ENCODE measurements at places on chromosomes 3 and 15.

- no peak for DNase-seq
Measured at GRCh38 chr15:75348034-75348561, 1.3 kb downstream of the NEIL1 start.

DNA sequence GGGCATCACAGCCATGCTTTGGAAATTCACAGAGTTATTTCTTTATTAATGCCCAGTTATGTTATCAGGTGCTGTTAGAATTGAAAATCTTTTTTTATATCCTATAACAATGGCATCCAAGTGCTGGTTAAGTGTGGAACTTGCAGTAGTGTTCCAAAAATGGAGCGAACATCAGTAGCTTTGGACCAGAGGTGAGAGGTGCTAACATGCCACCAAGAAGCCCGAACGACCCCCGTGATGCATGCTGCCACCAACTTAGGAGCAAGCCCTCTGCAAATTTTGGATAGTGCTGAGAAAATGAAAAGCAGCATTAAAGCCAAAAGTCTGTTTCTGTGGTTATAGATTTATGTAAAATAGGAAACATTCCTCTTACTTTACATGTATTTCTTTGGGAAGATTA is 24.8 kb downstream of the RBP1 start:
- no peak for DNase-seq

DNA sequence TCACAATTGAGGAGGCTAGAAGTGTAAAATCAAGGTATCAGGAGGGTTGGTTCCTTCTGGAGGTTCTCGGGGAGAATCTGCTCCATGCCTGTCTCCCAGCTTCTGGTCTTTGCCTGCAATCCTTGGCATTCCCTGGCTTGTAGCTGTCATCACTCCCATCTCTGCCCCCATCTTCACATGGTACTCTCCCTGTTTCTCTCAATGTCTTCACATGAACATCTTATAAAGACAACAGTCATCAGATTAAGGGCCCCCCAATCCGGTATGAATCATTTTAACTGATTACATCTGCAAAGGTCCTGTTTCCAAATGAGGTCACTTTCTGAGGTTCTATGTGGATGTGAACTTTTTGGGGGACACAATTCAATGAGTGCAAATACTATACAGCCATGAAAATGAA is 113.0 kb upstream of the GALNT15 start:
- DNase-seq, result no peak

DNA sequence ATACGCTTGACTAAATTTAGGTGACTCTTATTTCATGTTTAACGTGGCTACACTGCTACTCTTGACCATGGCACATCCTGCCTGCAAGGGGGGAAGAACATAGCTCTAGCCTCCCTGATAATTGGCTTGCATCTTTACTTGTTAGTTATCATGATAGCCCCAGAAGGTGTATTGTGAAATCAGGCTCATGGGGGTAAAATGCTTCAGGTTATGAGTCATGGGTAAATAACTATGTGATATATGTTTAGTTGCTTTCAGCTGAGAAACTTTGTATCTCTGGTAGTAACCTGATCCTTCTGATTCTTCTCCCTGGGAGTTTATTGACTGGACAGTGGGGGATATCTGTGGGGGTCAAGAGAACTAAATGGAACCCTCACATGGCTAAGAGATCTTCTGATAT is 660.8 kb upstream of the UBE2E2 start:
- DNase-seq, result no peak

DNA sequence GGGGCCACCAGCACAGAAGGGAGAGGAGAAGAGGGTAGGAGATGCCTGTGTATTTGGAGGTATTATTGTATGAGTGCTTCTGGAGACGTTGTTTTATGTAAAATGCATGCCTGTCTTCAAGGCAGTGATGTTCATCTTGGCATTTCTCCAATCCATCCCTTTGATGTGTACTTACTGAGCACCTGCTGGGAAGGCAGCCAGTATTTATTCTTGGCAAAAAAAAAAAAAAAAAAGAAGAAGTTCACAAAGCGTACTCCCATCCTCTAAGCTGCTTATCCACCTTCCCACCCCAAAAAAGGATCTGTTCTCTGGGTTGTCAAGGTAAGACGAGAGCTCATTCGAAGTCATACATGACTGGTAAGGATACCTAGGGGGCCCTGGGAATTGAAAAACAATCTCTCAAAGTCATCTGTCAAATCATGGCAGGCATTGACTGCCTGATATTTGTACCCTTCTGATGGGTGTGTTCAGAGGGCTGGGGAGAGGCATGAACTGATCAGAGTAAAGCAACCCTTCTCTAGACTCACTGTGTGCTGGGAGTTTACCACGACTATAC is 30.0 kb upstream of the SLC6A1 start:
- no peak for DNase-seq

DNA sequence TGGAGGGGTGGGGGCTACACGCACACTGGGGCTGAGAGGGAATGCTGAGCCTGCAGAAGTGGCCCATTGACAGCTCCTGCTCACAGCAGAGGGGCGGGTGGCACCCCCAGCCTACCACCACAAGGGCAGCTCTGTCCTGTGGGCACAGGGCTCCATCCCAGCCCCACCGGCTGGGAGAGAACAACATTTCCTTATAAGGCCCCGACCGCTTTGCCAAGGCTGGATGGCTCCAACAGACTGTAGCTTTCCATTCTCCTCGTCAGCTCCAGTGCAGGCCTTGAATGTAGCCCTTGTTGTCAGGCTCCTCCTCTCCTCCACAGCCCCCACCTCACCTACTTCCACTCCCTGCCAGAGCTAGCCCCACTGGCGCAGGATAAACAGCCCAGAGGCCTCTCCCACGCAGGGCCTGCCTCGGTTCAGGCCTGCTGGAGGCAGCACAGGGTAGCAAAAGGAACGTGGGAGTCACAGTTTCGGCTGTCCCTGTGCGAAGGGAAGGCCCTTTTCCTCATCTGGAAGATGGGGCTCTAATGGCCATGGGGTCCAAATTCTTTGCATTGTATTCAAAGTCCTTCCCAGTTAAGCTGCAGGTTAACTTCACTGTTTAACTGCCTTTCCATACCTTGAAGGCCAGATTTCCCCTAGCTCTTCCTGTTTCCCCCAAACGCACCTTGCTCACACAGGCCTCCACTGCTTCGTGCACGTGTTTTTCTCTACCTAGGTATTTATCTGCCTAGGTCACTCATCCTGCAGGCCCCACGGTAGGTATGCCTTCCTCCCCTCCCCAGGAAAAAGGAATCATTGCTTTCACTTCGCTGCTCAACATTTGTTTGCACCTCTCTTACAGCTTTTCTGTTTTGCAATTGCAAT is 101.6 kb upstream of the LPP start:
- DNase-seq, result no peak

DNA sequence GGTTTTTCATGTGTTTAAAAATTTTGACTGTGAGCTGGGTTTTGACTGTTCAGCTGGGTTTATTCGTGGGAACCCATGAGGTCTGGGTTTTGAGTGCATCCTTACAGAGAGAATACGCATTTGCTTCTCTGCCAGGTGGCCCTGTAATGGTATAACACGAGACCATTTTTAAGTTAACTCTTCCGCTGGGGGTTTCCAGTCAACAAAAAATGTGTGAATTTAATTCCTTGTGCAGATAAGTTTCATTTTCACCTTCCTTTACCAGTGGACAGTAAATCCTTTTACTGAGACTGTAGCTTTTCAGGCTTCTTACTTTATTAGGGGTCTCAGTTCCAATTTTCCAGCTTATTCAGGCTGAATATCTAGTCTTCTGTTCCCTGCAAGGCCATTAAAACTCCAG is 149.6 kb downstream of the OPA1 start:
- DNase-seq, result no peak

GRCh38 chr3:122988508-122988907 is 39.1 kb downstream of the SEMA5B start:
- DNase-seq, result no peak

GRCh38 chr3:114402838-114403237 is 109.0 kb downstream of the TIGIT start:
- DNase-seq, result no peak

- no peak for DNase-seq
Measured at GRCh38 chr15:39327005-39327730, 253.7 kb upstream of the THBS1 start.

DNA sequence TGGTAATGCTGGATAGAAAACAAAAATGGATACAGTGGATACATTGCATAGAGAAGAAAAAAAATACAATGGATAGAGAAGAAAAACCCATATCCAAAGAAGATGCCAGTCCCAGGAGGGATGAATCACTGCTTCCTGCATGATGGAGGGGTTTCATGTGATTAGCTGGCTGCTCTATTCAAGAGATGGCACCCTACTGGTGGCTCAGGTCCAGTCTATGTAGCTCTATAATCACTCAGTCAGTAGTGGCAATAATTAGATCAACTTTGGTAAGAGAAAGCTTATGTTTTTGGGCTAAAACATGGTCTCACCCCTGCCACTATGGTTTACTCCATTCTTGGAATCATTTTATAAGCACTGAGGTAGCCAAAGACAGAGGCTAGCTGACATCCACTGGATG is 33.7 kb upstream of the NOX5 start:
- no peak for DNase-seq

DNA sequence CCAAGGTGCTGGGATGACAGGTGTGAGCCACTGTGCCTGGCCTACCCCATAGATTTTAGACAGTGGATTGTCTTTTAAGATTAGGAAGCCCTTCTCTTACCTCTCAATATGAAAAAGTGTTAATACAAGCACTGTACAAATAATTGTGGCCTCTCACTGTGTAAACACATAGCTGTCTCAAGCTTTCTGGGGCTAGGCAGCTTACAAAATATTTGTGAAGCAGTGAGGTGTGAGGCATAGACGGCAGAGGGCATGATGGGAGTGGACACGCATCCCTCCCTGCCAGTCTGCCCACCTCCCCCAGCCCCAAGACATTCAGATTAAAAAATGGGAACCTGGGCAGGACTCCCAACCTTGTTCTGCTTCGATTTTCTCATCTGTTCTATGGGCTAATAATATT is 34.6 kb downstream of the SQOR start:
- no peak for DNase-seq

DNA sequence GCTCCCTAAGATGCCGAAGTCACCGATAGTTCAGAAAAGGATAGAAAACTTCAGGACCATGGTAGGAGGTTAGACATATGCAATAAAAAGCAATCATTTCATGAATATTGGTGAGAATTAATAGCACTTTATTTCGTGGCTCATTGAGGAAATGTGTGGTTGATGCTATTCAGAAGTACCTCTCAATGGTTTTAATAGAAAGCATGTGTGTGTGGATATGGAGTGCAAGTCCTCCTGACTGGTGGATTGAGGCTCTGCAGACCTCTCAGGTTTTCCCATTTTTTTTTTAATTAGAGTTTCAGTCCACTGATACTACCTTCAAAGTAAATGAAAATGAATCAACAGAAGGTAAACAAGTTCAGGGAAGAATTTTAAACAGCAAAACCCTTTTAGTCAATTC is 384.3 kb upstream of the RARB start:
- DNase-seq, result no peak

DNA sequence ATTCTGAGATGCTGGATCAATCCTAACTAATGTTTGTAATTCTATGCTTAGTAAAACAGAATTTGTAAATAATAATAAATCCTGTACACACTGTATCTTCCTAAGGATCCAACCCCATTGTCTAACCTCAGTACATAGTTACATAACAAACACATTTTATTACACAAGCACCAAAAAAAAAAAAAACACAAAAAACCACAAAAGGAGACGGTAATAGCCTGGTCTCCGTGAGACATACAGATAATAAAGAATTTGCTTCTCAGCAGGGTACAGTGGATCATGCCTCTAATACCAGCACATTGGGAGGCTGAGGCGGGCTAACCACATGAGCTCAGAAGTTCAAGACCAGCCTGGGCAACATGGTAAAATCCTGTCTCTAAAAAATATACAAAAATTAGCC is 558.7 kb downstream of the MAGI1 start:
- DNase-seq, result peak; percentile 24

GRCh38 chr3:194333212-194333980 is 17.7 kb downstream of the CPN2 start:
- peak; percentile 84 for DNase-seq

DNA sequence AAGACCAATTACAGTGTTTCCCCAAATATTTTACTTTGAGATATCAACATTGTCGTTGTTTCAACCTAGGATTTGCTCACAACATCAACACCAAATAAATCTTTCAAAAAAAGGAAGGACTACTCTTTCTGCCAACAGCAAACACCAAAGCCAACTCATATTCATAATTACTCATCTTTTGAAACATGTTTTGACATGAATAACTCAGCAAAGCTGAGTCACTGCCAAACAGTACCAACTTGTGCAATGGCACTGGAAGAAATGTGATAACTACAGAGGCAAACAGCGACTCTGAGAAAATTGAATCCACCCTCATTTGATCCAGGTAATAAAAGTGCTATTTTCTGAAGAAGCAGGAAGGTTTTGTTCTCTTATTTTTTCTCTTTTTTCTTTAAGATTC is 67.2 kb downstream of the PEX5L start:
- DNase-seq, result no peak

GRCh38 chr15:45684533-45684932 is 49.7 kb downstream of the SQOR start:
- DNase-seq, result no peak

GRCh38 chr3:54433846-54434245 is 311.5 kb downstream of the CACNA2D3 start:
- DNase-seq, result no peak

DNA sequence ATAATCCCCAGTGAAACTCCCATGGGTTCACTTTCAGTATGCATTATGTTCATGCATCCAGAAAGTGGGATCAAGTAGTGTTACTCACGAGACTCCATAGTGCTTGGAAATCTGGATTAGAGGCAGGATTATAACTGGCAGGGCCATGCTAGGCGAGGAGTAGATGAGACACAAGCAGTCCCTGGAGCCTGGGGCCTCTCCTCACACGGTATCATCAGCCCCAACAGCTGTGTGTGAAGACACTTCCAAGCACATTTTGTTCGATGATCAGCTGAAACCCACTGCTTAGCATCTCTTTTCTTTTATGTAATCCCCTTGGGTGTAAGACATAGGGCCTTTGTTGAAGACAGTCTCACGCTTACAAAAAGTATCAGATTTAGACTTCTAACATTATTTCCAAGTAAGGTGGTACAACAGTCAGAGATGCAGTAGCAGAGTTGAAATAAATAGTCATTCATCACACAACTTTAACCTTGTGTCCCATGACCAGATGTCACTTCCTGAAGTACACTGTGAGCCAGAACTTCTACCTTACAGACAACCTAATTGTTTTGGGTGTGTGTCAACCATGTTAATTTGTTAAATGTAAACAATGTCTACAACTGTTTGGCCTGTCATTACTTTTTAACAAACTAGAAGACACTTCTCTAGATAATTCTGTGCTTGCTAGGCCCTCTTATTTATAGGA is 116.9 kb downstream of the GADL1 start:
- no peak for DNase-seq

GRCh38 chr15:75727031-75727531 is 14.4 kb upstream of the CSPG4 start:
- no peak for DNase-seq

DNA sequence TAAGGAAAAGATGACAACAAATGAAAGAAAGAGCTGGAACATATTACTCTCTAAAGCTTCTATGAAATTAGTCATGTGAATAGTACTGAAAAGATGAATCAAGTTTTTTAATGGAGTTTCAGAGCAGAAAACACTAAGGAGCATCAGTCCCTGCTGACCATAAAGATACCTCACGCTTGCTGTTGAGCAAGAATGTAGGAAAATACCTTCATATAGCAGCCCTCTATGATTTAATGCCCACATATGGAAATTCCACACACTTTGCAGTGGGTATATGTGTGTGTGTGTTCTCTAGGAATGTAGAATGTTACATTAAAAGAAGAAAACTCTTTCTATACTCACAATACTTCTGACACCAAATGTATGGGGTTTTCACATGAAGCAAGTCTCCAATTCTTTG is 355.0 kb downstream of the ERC2 start:
- no peak for DNase-seq

- DNase-seq, result peak; percentile 19
Measured at GRCh38 chr3:168051531-168052471, 43.9 kb downstream of the GOLIM4 start.
